ENCODE measurements at places on chromosomes 2 and 18.

GRCh38 chr2:160028431-160029269, 33.8 kb downstream of the PLA2R1 start:
- peak; percentile 7 for DNase-seq

DNA sequence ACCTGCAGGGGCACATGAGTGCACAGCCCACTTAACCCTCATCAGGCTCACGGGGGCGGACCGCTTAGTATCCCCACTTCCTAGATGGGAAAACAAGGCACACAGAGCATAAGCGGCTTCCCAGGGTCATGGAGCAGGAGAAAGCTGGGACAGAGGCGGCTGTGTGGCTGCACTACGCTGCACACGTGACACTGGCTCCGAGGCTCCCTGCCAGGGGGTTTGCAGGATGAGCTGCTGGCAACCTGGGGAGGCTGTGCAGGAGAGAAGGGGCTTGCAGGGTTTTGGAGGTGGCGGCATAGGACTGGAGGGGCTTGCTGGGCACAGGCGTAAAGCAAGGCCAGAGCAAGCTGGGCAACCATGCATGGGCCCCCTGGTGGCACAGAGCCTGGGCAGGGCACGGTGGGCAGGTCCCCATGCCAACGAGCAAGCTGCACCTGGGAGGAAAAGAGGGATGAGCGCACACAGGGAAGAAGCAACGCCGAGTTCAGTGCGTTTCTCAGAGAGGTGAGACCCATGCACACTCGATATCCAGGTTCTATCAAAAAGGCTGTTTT, 268.6 kb downstream of the HDAC4 start:
- no peak for DNase-seq

DNA sequence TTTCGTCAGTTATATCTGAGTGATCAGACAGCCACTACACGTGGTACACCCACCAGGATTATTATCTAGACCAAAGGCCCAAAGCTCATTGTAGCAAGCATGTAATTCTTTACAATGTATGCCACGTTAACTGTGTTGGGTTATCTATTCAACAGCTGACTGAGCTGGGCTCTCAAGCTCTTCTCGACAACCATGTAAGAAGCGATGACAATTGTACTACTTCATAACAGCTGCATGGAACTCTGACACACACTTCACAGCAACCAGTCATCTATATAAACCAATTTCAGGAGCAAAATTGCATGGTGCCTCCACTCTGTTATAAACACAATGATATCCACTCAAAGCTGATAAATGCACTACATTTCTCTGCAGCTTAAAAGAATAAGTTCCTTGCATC, 701.8 kb downstream of the NR4A2 start:
- no peak for DNase-seq

- DNase-seq, result no peak
Observed at GRCh38 chr2:216855605-216856004, 4.3 kb downstream of the TNP1 start.

- peak; percentile 26 for DNase-seq
Observed at GRCh38 chr18:8835521-8835953, 130.2 kb downstream of the MTCL1 start.

Measured in cerebellar nuclear complex (tissue), 1 donor.